PC-9 (cell line): ENCODE measurements at places on chromosomes 2 and 18. TPM values are rescaled to one million over a fixed set of nuclear protein-coding genes. Genes with fewer than 3 reads are reported as not detected.

HJURP gene
- total RNA-seq = 109 TPM in 2 replicates

GPR75 gene
- 1.8 and 3.7 TPM in 2 replicates for total RNA-seq

CIB4 gene
- not detected in 2 replicates for total RNA-seq

SNTG2 gene
- not detected in 2 replicates for total RNA-seq

SMCHD1 gene
- 44.9 and 73.7 TPM in 2 replicates for total RNA-seq

MLPH gene
- total RNA-seq = 237 and 283 TPM in 2 replicates

SCYGR3 gene
- not detected in 2 replicates for total RNA-seq

APCDD1 gene
- not detected in 2 replicates for total RNA-seq

DPP4 gene
- 0.35 and 0.48 TPM in 2 replicates for total RNA-seq

TTC31 gene
- total RNA-seq = 20.1 and 21.8 TPM in 2 replicates

KCNJ3 gene
- not detected in 2 replicates for total RNA-seq

ZBTB7C gene
- not detected in 2 replicates for total RNA-seq

APOB gene
- not detected in 2 replicates for total RNA-seq

DTNA gene
- total RNA-seq = not detected in 2 replicates

GREB1 gene
- 0.20 and 0.37 TPM in 2 replicates for total RNA-seq

ANKRD29 gene
- 4.3 and 4.6 TPM in 2 replicates for total RNA-seq

IL1F10 gene
- total RNA-seq = not detected in 2 replicates

VIT gene
- total RNA-seq = not detected in 2 replicates

GCG gene
- total RNA-seq = not detected in 2 replicates

DNAJC5G gene
- not detected in 2 replicates for total RNA-seq

NR4A2 gene
- 2.3 and 3.0 TPM in 2 replicates for total RNA-seq

FIGN gene
- 3.1 and 7.4 TPM in 2 replicates for total RNA-seq

UPP2 gene
- total RNA-seq = not detected in 2 replicates

PDK1 gene
- 15.9 and 18.5 TPM in 2 replicates for total RNA-seq

ADGRF3 gene
- total RNA-seq = 0.38 and 0.48 TPM in 2 replicates

SCG2 gene
- 0.48 and 0.81 TPM in 2 replicates for total RNA-seq

PTGR3 gene
- total RNA-seq = 36.6 and 38.4 TPM in 2 replicates

OBSL1 gene
- total RNA-seq = 110 and 161 TPM in 2 replicates

FAM98A gene
- 24.8 and 33.7 TPM in 2 replicates for total RNA-seq

MOCOS gene
- 22.7 and 30.4 TPM in 2 replicates for total RNA-seq

PER2 gene
- 18.9 and 22.9 TPM in 2 replicates for total RNA-seq

PRPF40A gene
- 94.1 and 119 TPM in 2 replicates for total RNA-seq

CD226 gene
- 0.13 TPM in 2 replicates for total RNA-seq

POTEI gene
- total RNA-seq = not detected in 2 replicates

FBXO15 gene
- 2.2 and 3.9 TPM in 2 replicates for total RNA-seq

ACTG2 gene
- total RNA-seq = not detected in 2 replicates

KCNJ13 gene
- total RNA-seq = not detected in 2 replicates

C2orf15 gene
- 16.9 and 18.0 TPM in 2 replicates for total RNA-seq

BAZ2B gene
- total RNA-seq = 28.0 and 34.9 TPM in 2 replicates

MRO gene
- not detected in 2 replicates for total RNA-seq

TCF7L1 gene
- 2.3 and 2.8 TPM in 2 replicates for total RNA-seq
